ENCODE measurements at places on chromosomes 2 and 18.

- H3K27ac ChIP-seq = no peak overlapping the region
- H3K27me3 ChIP-seq = no peaks in the 10 kb centered on the region
- H3K36me3 ChIP-seq = no peaks in the 10 kb centered on the region
- DNase-seq = peak; percentile 71
- no peaks in the 10 kb centered on the region for H3K4me1 ChIP-seq
Observed at GRCh38 chr18:23994361-23994902, 20.1 kb upstream of the TTC39C start.

DNA sequence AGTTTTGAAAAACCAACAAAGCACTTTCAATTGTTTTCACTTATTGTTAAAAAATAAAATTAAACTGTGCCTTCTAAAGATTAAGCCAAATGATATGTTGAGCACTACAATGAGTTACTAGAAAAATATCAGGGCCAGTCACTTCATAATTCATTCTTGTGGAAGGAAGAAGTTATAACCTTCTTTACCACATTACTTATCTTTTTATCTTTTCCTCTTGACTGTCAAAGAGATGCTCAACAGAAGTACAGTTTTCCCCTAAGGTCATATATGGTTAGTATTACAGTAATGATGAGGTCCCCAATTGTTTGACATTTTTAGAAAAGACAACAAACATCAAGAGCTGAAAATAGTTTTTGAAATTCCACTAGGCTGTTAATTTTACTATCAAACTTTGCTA lies 9.4 kb downstream of the PELI1 start:
- H3K4me1 ChIP-seq = peaks cover 89% of the 10 kb centered on the region
- H3K27me3 ChIP-seq = no peaks in the 10 kb centered on the region
- DNase-seq = no peak
- no peaks in the 10 kb centered on the region for H3K36me3 ChIP-seq
- no peak overlapping the region for H3K4me3 ChIP-seq
- no peak overlapping the region for H3K27ac ChIP-seq

DNA sequence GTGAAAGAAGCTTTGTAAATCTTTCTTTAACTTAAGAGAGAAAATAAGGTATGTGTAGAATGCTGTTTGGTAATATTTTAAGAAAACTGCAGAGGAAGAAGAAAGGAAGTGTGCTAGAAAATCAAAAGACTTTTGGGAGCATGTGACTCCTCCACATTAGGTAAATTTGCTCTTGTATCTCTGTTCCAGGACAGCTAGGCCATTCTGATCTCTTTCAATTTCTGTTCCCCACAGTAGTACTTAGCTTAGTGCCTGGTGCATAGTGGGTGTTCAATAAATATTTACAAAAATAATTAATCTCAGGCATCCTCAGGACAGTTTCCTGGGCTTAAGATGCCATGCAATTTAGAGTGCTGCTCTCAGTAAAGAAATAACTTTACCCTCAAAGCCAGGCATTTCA lies 105.0 kb downstream of the GPD2 start:
- H3K27ac ChIP-seq = no peak overlapping the region
- H3K27me3 ChIP-seq = no peaks in the 10 kb centered on the region
- H3K4me1 ChIP-seq = no peaks in the 10 kb centered on the region
- H3K4me3 ChIP-seq = no peak overlapping the region
- DNase-seq = no peak

DNA sequence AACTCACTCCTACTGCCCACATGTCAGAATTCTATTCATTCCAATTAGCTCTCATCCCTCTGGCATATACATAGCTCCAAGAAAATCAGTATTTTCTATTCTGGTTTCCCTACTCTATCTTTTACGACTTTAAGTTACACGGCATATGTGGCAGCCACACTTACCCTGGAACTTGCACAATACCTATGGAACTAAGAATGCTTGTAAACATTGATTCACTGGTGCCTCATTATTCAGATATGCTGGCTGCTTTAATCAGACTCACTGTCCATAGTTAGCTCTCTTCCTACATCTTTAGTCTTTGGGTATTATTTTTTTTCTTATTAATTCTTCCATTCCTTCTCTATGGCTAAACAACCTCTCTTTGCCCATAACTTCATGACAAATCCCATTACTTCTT lies 1519.9 kb upstream of the ACVR2A start:
- no peaks in the 10 kb centered on the region for H3K36me3 ChIP-seq
- no peaks in the 10 kb centered on the region for H3K27me3 ChIP-seq
- H3K4me3 ChIP-seq = no peak overlapping the region
- no peaks in the 10 kb centered on the region for H3K4me1 ChIP-seq
- no peak overlapping the region for H3K27ac ChIP-seq
- no peak for DNase-seq

- no peak overlapping the region for H3K27ac ChIP-seq
- no peaks in the 10 kb centered on the region for H3K36me3 ChIP-seq
- H3K4me1 ChIP-seq = no peaks in the 10 kb centered on the region
- no peak for DNase-seq
- H3K27me3 ChIP-seq = no peaks in the 10 kb centered on the region
Observed at GRCh38 chr18:32915516-32915915, 142.7 kb upstream of the KLHL14 start.

Data from tibial artery (tissue), 4 donors.